ENCODE measurements at places on chromosomes 16 and 17.

DNA sequence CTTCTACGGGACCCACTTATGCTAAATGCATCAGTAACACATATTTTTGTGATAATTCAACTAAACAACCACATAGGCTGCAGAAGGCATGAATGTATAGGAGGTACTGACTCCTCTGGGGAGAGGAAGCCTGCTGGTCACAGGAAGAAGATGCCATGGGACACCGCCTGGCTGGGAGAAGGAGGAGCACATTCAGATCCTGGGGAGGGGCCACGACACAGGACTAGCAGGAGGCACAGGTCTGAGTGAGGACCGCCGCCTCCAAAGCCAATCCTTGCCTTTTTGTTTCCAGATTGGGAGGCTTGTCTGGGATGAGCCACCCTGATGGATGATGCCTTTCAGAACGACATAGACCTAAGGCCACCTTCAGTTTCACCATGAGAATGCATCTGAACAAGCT, 34.6 kb downstream of the MBTPS1 start:
- DNase-seq: no peak

DNA sequence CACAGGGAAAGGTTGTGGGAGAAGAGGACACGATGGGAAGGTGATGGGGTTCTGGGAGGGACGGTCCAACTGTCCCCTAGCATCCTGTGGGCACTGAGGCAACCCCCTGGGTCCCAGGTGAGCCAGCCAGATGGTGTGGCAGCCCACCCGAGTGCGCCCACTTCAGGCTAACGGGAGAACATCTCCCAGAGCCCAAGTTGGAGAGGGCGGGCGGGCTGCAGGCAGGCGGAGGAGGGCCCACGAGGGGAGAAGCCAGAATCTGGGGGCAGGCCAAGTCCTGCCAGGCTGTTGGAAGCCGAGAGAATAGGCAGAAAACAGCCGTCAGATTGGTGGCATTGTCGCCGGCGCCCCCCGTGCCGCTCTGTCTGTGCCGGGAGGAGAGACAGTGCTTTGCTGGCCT, 13.8 kb upstream of the ABCC3 start:
- no peak for DNase-seq

- DNase-seq: no peak
Observed at GRCh38 chr17:41901646-41902045, 17.1 kb downstream of the ACLY start.

GRCh38 chr16:68934402-68934801, 91.1 kb downstream of the TANGO6 start:
- DNase-seq: no peak

GRCh38 chr17:43915559-43915958, 8.2 kb upstream of the MPP2 start:
- no peak for DNase-seq

Data from stimulated activated CD8-positive, alpha-beta memory T cell treated with anti-CD3 and anti-CD28 coated beads, Interleukin-7, amount 100 ng/mL, for 24 hours (primary cell).